Left lung (tissue), 14 donors: ENCODE measurements at places on chromosomes 6 and 20. TPM values are rescaled to one million over a fixed set of nuclear protein-coding genes. Genes with fewer than 3 reads are reported as not detected.
A peak's percentile ranks its signal among the peaks of the same experiment; 100 is the strongest.

The MEA1 gene
- 42.7 TPM for total RNA-seq

The TPX2 gene
- 5.1 TPM for total RNA-seq

The TNFAIP3 gene
- 22.6 TPM for total RNA-seq

The MEP1A gene
- total RNA-seq = not detected

The ATP6V1G2 gene
- total RNA-seq = 1.0 TPM

DNA sequence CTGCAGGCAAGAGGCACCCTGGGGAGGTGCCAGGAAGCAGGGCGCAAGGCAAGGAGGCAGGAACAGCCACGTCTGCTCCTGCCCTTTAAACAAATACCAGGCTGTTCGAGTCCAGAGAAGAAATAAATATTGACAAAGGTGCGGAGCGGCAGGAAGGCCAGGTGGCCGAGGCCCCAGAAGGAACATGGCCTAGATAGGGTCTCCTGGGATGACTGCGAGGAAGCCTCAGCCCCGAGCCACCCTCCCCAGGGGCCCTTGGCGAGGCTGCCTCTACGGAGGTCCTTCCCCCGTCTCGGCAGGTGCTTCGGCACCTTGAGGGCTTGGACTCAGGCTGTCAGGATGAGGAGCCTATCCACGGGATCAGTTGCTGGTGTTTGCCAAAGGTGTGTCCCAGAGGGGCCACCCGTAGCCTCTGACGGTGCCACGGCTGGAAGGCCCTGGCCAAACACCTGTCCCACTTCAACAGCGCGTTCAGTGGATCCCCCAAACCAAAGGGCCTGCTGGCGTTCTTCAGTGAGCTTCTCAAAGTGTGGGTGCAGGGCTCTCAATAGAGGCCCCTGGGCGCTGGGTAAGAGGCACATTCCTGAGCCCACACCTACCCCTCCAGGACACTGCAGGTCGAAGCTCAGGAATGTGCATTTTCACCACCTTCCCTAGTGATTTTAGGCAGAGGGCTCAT lies 39.8 kb downstream of the SNX5 start:
- no peak for DNase-seq
- no peaks in the 10 kb centered on the region for H3K4me1 ChIP-seq
- H3K36me3 ChIP-seq = no peaks in the 10 kb centered on the region
- peak overlapping the region; percentile 30 for H3K27ac ChIP-seq

GRCh38 chr6:161227004-161227960 lies 46.6 kb downstream of the AGPAT4 start:
- H3K4me1 ChIP-seq = peaks cover 5% of the 10 kb centered on the region
- no peak overlapping the region for H3K4me3 ChIP-seq
- no peak overlapping the region for H3K27ac ChIP-seq
- H3K27me3 ChIP-seq = no peaks in the 10 kb centered on the region
- no peak for DNase-seq

DNA sequence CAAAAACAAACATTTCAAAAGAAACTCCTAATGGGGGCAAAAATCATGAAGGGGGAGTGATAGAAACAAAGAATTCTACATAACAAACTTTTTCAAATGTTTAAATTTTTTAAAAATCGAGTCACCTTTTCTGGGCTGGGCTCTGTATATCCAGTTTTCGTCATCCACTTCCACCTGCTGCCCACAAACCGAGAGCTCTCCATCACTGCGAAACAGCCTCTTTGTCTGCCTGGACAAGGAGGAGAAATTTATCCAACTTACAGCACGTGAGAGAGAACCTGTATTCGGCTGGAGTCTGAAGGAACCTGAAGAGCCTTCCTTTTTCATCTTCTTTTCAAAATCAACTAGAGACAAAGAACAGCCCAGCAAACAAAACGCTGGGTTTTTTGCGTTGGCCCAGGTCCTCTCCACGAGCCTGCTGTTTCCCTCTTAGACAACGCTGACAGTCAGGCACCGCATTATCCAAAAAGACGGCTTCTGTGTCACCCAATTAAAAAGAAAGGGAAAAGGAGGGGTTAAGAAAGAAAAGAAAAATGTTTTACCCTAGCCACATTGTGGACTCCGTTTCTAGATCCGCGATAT lies 72.4 kb upstream of the NHSL1 start:
- H3K36me3 ChIP-seq = no peaks in the 10 kb centered on the region
- peak overlapping the region; percentile 30 for H3K4me3 ChIP-seq
- peak overlapping the region; percentile 53 for H3K27ac ChIP-seq

DNA sequence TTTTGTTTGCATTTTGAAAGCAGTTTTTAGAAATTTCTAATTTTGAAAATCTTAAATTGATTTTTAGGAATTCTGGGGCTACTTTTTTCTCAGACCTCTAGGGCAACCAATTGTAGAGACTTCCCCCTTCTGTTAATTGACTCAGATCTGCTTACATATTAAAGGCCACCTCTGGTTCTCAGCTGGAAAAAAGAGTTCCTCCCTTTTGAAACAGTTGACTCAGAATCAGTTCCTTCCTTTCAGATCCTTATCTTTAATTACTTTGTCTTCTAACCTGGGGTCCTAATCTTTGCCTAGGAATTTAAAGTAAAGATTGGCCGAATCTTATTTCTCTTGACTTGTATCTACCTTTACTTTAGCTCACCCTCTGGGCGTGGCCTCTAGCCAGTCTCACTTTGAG lies 146.8 kb downstream of the LAMA2 start:
- no peak for DNase-seq
- peak overlapping the region; percentile 17 for H3K27ac ChIP-seq
- no peaks in the 10 kb centered on the region for H3K27me3 ChIP-seq

GRCh38 chr6:150915131-150915879 lies 49.8 kb downstream of the MTHFD1L start:
- DNase-seq = no peak
- no peaks in the 10 kb centered on the region for H3K4me1 ChIP-seq
- no peaks in the 10 kb centered on the region for H3K27me3 ChIP-seq
- peaks cover 34% of the 10 kb centered on the region for H3K36me3 ChIP-seq
- H3K4me3 ChIP-seq = no peak overlapping the region

DNA sequence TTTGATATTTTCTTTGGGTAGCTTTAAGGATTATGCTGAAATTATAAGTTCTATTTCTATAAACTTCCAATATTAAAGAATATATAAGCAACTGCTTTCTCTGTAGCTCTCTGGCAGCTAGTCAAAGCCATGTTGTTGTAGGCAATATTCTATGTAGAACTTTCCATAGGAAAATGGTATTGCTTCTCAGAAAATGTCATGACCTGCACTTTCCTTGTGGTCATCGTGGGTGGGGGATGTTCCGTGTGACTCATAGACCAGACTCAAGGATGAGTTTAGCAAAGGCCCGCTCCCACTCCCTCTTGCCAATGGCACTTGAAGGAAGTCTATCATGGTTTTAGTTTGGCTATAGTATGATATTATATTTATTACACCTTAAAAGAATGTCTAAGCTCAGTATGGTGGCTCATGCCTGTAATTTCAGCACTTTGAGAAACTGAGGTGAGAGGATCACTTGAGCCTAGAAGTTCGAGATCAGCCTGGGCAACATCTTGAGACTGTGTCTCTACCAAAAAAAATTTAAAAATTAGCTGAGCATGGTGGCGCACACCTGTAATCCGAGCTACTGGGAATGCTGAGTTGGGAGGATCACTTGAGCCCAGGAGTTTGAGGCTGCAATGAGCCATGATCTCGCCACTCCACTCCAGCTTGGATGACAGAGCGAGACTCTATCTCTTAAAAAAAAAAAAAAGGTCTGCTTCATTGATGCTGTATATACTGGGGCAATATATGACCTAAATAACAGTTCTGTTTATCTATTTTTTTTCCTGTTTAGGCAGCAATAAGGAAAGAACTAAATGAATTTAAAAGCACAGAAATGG lies 36.6 kb upstream of the LTV1 start:
- H3K27ac ChIP-seq = peak overlapping the region; percentile 73
- H3K27me3 ChIP-seq = no peaks in the 10 kb centered on the region
- H3K4me3 ChIP-seq = no peak overlapping the region
- DNase-seq = no peak

DNA sequence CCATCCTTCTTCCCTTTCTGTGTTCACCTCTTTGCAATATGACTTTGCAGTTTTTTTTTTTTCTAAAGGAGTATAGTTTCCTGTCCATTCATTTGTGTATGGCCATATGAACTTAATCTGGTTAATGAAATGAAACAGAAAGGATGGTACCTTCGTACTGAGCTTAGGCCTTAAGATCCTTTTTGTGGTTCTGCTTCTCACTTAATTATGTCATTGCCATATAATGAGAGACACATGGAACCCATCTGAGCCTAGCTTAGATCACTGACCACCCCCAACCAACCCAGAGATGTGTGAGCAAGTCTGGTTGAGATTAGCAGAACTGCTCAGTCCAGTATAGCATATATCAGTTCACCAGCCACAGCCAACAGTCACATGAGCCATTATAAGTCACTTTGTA lies 1179.6 kb downstream of the HACE1 start:
- no peaks in the 10 kb centered on the region for H3K27me3 ChIP-seq
- H3K36me3 ChIP-seq = no peaks in the 10 kb centered on the region
- DNase-seq = no peak
- no peak overlapping the region for H3K4me3 ChIP-seq

GRCh38 chr6:37072526-37072925 lies 67.1 kb downstream of the FGD2 start:
- H3K4me1 ChIP-seq = peaks cover 11% of the 10 kb centered on the region
- no peak overlapping the region for H3K27ac ChIP-seq

DNA sequence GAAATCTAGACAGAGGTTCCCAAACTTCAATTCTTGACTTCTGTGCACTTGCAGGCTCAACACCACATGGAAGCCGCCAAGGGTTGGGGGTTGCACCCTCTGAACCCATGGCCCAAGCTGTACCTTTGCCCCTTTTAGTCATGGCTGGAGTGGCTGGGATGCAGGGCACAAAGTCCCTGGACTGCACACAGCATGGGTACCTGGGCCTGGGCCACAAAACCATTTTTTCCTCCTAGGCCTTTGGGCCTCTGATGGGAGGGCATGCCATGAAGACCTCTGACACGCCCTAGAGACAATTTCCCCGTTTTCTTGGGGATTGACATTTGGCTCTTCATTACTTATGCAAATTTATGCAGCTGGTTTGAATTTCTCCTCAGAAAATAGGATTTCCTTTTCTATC lies 342.0 kb downstream of the TPBG start:
- H3K36me3 ChIP-seq = no peaks in the 10 kb centered on the region
- DNase-seq = no peak
- no peak overlapping the region for H3K4me3 ChIP-seq
- no peak overlapping the region for H3K27ac ChIP-seq
- H3K27me3 ChIP-seq = no peaks in the 10 kb centered on the region

- no peaks in the 10 kb centered on the region for H3K27me3 ChIP-seq
- H3K4me1 ChIP-seq = peaks cover 10% of the 10 kb centered on the region
- DNase-seq = peak; percentile 87
- peak overlapping the region; percentile 84 for H3K27ac ChIP-seq
- H3K4me3 ChIP-seq = no peak overlapping the region
Measured at GRCh38 chr20:40339661-40340449, 349.2 kb downstream of the MAFB start.

DNA sequence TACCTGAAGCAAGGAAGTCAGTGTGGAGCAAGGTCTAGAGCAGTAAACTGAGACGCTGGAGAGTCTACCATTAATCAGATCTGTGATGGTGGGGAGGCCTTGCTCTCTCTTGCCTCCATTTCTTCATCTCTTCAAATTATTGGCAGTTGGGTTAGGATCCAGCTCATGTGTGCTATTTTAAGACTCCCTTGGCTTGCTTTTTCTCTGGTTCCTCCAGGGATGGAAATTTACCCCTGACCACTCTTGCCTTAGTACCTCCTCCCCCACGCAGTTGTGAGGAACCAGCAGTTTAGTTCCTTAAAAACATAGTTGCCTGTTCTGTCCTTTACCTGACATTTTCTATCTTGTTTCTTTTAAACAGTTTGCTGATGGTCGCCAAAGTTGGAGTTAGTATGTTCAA lies 7.4 kb downstream of the TMEM14C start:
- DNase-seq = no peak
- peaks cover 56% of the 10 kb centered on the region for H3K36me3 ChIP-seq
- H3K4me1 ChIP-seq = no peaks in the 10 kb centered on the region
- no peaks in the 10 kb centered on the region for H3K27me3 ChIP-seq

GRCh38 chr6:20572288-20572687 lies 38.0 kb downstream of the CDKAL1 start:
- no peak overlapping the region for H3K4me3 ChIP-seq
- H3K4me1 ChIP-seq = no peaks in the 10 kb centered on the region
- H3K27me3 ChIP-seq = no peaks in the 10 kb centered on the region
- H3K36me3 ChIP-seq = no peaks in the 10 kb centered on the region
- DNase-seq = no peak
